Cardiac fibroblast (primary cell): ENCODE measurements at places on chromosomes 12 and 14.

- no peak for DNase-seq
These were observed 625.6 kb downstream of the AACS start for GRCh38 chr12:125690841-125691240.

GRCh38 chr12:125121106-125121505 lies 55.9 kb downstream of the AACS start:
- DNase-seq, result no peak

GRCh38 chr14:52043690-52044089 lies 25.2 kb downstream of the NID2 start:
- DNase-seq, result peak; percentile 53

DNA sequence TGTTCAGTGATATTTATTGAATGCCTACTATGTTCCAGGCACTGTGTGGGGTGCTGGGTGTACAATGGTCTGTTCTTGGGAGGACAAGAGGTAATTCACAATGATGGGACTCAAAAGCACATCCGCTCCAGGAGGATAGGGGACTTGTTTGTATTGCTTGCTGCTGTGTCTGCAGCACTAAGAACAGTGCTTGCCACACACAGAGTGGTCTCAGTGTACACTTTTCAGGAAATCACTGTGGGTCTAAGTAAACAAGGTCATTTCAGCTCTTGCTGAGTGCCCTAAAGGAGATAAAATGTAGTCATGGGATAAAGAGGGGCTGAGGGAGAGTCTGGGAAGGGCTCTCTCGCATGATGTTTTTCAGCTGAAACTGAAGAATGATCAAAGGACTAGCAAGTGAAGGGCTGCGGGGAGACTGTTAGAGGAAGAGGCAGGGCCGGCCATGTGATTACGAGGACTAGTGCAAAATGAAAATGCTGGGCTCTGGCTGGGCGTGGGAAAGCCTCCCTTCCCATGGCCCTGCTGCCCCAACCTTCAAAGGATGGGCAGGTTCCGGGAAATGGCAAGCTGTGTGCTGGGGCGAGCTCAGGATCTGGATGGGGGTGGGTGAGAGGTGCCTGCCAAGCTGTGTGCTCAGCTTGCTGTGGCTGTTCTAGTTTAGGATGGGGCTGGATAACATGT lies 39.1 kb downstream of the ADCK1 start:
- no peak for DNase-seq
